Lung microvascular endothelial cell (primary cell): ENCODE measurements at places on chromosomes 16 and 17. TPM values are rescaled to one million over a fixed set of nuclear protein-coding genes. Genes with fewer than 3 reads are reported as not detected.

The KRT222 gene
- not detected in 2 replicates for total RNA-seq

The CDK5R1 gene
- total RNA-seq: 1.3 and 2.2 TPM in 2 replicates

The ITGB4 gene
- total RNA-seq: 17.7 and 29.0 TPM in 2 replicates

The TMEM114 gene
- total RNA-seq: not detected in 2 replicates

The MPV17L gene
- total RNA-seq: under 0.01 and 0.20 TPM in 2 replicates

The SOX9 gene
- not detected in 2 replicates for total RNA-seq

The GRAPL gene
- total RNA-seq: 23.3 and 108 TPM in 2 replicates

The GFAP gene
- total RNA-seq: not detected in 2 replicates

The TANGO6 gene
- total RNA-seq: 10.7 and 17.1 TPM in 2 replicates

- no peak for DNase-seq
Observed at GRCh38 chr17:76820039-76820438, 48.2 kb upstream of the MGAT5B start.

GRCh38 chr16:83713597-83713996 lies 94.2 kb upstream of the HSBP1 start:
- no peak for DNase-seq

DNA sequence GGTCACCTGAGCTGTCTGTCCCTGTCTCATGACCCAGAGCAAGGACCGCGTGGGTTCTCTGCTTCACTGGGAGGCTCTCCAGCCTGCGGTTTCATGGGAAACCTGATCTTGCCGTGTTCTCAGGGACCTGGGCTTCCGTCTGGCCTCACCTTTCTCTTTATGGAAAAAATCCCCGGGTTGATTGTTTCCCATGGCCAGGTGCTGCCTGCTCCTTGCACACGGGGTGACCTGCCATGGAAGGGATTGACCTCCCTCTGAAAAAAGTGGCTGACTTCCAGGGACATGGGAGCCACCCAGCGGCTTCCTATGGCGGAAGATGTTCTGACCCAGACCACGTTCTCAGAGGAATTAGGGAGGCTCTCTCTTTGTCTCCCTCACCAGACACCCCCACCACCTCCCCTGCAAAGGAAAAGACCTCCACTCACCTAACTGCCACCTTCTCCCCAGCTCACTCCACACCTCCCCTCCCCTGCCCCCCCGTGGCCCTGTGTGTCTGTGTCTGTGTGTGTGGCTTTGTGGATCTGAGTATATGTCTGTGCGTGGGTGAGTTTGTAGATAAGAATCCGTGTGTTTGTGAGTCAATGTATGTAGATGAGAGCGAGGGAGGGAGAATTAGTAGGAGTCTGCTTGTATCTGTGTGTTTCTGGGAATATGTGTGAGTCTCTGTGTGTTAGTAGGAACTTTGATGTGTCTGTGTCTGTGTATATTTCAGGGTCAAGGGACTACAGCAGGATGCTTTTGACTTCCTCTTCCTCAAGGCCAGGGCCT lies 154.6 kb downstream of the NTN1 start:
- no peak for DNase-seq

DNA sequence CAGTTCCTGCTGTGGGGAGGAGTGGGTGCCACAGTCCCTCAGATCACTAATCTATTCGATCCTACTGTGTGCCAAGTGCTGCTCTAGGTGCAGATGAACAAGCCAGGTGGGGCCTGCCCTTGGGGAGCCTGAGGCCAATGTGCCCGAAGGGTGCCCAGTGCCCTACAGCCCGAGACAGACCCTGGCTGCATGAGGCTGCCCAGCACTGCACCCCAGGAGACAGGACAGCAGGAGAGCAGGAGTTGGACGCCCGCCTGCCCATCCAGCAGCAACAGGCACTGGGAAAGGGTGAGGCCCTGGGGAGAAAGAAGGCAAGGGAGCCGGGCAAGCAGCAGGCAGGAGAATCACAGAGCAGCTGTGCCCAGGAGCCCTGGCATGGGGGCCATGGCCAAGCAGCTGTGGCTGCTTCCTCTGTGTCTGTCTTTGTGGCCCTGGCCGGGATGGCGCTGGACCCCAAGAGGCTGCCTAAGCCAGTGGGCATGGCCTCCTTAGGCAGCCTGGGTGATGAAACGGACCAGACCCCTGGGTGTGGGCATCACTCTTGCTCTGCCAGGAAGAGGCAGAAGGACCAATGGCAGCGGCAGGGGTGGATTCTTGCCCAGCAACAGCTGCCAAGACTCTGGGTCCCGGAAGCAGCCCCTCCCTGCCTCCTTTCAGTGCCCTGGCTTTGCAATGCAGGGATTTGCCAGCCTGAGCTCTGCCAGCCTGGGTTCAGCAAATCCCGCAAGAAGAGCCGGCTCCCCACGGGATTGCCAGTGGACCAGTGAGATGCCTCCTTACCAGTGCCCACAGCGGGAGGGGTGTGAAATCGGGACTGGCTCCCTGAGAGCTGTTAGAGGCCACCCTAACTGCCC lies 179.6 kb upstream of the TNRC6C start:
- no peak for DNase-seq

GRCh38 chr17:33266116-33266515 lies 27.0 kb downstream of the ASIC2 start:
- no peak for DNase-seq

DNA sequence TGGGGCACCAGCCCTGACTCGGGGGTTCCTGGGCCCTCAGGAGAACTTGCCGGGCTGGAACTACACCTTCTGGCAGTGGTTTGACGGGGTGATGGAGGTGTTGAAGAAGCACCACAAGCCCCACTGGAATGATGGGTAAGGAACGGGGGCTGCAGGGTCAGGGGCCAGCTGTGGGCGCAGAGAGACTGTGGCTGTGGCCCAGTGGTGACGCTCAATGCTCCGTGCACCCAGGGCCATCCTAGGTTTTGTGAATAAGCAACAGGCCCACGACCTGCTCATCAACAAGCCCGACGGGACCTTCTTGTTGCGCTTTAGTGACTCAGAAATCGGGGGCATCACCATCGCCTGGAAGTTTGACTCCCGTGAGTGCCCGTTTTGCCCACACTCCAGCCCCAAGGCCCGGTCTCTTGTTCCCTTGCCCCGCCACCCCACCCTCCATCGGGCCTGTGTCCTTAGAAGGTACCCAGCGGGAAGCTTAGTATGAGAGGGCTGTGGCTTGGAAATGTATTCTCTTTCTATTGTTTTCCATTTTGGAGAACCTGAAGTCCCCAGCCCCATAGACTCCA lies 19.1 kb downstream of the STAT5A start:
- no peak for DNase-seq

- DNase-seq: no peak
Observed at GRCh38 chr16:2357331-2357730, 16.8 kb upstream of the ABCA3 start.

DNA sequence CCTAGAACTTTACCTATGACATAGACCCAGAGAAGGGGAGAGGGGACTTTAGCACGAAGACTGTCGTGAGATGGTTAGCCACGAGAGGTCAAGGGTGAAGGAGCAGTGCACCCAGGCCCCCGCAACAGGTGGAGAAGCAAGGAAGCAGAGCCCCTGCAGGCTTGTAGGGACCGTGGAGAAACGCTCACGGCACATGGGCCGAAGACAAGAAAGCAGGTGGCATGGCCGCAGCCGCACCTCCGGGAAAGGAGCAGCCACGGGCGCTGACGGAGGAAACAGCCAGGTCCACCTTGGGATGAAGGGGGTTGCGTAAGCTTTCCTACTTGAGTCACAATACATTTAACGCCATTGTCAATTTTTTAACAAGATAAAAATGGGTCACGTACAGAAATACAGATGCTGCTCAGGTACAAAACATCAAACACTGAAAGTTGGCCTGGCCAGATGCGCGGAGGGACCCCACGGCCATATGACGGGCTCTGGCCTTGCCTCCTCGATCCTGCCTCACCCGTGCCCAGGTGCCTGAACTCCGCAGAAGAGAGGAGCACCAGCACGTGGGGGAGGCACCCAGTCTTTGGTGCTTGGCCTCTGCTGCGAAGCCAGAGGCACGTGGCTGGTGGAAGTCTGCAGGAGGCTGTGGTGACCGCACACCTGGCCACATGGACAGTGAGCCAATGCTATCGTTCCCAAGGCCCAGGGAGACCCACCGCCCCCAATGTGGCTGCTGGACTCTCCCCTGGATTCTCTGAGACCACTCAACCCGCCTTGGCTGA lies 21.2 kb downstream of the SLC38A10 start:
- no peak for DNase-seq

DNA sequence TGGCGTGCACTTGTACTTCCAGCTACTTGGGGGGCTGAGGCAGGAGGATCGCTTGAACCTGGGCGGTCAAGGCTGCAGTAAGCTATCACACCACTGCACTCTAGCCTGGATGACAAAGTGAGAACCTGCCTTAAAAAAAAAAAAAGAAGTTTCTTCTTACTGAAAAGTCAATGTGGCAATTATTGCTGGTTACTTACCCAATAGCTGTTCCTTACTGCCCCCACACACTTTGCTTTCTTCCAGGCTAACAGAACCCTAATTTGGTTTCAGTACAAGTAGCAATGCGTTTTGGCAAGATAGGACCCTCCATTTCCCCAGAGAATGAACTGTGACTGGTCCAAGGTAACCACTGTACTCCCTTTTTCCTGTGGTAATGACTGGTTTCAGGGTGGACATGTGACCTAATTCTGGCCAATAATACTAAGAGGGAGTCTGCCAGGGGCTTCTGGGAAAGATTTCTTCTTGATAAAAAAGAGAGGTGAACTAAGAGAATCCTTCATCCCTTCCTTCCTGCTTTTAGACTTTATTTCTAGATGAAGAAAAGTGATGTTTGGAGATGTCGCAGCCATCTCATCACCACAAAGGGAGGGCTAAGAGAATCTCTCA lies 58.8 kb upstream of the MSI2 start:
- DNase-seq: no peak

DNA sequence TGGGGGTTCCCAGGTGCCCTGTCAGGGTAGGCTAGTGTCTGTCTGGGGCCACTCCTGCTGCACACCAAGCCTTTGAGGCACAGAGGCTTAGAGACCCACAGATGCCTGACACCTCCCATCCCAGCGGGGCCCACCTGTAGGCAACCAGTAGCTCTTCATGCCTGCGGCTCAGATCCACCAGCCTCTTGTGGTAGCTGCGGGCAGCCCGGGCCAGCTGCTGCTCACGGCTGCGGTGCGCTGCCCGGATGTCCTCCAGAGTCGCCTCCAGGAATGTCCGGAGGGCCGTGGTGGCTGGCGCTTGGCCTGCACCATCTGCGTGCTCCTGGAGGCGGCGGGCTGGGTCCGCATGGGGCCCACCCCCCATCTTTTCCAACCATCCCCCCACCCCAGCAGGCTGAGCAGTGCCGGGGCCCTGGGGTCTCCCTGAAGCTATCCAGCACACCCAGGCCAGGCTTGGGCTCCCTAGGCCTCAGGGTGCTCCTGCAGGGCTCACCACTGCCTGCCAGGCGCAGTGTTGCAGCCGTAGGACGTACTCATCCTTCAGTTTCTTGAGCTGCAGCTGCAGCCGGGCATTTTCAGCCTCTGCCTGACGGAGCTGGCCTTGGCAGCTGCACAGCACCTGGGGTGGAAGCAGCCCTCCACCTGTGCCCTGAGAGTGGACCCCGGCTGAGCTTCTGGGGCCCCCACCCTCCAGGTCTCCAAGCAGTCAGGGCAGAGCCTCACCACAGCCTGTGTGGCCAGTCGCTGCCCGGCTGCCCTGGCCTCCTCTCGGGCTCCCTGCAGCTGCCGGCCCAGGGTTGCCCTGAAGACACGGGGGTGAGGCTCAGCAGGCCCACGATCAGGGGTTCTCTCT lies 1.8 kb downstream of the CCDC78 start:
- no peak for DNase-seq

- DNase-seq: peak; percentile 72
Observed at GRCh38 chr17:74760404-74761105, 12.1 kb downstream of the NHERF1 start.

DNA sequence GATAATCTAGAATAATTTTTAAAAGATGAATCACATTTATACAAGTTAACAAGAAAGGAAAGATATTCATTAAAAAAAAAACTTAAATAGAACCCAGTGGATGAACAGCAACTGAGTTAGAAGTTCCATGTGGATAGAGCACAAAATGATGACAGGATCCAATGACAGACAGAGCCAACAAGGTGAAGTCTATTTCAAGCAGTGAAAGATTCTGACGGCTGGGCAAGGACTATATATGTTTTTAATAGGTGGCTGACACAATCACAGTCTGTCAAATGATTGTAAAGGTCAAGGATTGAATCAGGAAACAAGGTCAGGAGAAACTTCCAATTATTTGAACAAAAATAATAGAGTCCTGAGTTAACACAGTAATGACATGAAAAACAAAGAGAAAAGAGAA lies 1460.0 kb upstream of the CDH8 start:
- DNase-seq: no peak

GRCh38 chr17:28141313-28141712 lies 98.8 kb downstream of the NLK start:
- DNase-seq: no peak

DNA sequence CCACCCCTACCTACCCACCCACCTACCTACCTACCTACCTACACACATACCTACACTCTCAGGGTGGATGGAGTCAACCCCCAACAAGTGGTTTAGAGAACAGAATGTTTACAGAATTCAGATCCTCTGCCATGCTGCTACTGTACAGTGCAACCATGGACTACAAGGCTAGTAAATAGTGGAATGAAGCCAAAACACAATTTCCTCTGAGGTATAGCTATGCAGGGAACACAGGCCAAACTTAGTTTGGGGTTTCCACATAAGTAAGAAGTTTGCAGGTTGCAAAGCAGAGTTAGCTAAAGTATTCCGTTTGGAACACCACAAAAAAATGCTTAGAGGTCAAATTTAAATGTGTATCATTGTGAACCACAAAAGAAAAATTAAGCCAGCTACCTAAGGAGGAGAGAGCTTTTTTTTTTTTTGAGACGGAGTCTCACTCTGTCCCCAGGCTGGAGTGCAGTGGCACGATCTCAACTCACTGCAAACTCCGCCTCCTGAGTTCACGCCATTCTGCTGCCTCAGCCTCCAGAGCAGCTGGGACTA lies 2.7 kb upstream of the AP1G1 start:
- peak; percentile 72 for DNase-seq

DNA sequence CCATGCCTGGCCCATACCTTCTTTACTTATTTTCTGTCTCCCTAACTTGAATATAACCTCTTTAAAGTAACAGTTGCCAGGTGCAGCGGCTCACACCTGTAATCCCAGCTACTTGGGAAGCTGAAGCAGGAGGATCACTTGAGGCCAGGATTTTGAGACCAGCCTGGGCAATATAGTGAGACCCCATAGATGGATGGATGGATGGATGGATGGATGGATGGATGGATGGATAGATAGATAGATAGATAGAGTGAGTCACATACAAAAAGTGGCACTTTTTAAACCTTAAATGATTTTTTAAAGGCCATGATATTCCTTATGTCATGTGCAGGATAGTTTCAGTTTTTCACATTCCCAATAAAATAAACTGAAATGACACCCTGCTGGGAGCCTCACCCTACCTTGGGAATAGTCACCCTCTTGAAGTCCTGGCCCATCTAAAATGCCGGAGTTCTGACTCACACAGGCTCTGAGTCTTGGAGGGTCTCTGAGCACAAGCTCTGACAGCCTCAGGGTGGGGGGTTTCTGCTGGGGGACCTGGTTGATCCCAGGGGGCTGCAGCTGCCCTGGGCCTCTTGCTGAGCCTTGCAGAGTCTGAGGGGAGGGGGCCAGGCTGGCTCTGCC lies 26.2 kb downstream of the CPNE2 start:
- no peak for DNase-seq

- no peak for DNase-seq
Observed at GRCh38 chr17:5049314-5049841, 14.2 kb upstream of the SLC52A1 start.

- peak; percentile 64 for DNase-seq
Observed at GRCh38 chr16:24255456-24256371, at the start of gene CACNG3. TSS of gene CACNG3 (plus strand) at chr16:24256335. CDS start at chr16:24256755, 420 bp downstream.

- DNase-seq: peak; percentile 1
Observed at GRCh38 chr16:54817432-54817831, 113.2 kb upstream of the IRX5 start.
